ENCODE measurements at places on chromosomes 6 and 20.

DNA sequence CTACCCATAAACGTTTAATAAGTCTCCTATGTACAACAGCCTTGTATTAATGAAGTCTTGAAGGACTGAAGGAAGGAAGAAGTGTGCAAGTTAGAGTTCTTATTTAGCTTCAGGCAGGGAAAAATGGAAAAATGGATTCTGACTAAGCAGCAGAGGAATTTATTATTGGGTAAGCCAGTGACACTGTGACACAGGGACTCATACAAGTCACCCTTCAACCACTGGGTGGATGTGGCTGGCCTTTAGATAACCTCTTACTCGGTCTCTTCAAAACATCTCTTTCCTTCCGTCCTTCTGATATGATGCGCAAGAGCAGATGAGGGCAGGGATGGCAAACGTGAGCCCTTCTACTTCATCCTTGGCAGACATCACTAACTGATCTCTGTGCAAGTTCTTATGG is 145.6 kb downstream of the DHX35 start:
- no peak for DNase-seq

DNA sequence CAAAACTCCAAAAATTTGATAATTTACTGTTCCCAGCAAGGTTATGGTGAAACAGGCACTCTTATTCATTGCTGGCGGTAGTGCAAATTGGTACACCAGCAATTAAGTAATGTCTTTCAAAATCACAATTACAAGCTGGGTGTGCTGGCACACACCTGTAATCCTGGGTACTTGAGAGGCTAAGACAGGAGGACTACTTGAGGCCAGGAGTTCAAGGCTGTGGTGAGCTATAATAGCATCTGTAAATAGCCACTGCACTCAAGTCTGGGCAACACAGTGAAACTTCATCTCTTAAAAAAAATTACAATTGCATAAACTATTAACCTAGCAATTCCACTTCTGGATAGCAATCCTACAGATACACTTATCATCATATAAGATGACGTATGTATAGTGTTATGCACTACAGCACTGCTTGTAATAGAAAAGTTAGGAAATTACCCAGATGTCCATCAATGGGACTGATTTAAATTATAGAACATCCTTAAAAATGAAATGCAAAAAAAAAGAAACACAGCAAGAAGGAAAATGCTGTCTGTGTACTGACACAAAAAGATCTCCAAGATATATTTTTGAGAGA is 31.4 kb downstream of the NCOA6 start:
- no peak for DNase-seq

DNA sequence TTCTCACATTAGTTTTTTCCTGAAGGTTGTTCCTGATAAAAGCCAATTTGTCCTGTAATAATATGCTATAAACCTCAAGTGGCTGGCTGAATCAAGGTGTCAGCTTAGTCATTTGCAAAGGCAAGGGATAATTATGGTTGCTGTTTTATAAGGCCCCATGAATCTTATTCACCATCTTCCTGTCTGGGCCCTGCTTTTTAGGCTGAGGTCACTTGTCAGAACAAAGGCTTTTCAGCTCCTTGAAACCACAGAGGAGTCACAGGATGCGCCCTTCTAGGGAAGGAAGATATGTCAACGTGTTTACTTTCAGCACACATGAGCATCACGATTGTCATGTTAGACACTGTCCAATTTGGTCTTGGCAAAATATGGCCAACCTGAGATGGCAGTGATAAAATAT is 64.8 kb upstream of the NAA20 start:
- DNase-seq, result no peak

DNA sequence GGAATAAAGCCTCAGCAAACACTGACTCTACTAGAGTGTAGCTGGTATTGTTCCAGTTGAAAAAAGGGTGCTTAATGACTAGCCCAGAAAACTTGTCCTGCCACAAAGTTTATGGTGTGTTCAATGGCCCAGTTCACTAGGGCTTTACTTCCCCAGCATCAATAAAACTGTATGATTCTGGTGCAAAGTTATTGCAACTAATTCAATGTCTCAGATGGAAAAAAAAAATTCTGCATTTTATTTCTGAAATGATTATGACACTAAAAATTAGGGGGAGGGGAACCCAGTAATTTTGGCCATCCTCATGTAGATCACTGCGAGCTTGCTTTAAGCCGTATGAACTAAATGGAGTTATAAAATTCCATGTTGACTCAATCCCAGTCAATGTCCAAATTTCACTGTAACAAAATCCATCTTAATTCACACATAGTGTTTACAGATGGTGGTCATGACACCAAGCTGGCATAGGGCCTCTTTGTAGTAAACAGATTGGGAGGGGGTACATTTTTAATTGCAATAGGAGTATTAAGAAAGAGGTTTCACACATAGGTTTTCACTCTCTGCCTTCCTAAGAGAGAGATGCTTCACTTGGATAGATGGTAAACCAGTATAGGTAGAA is 41.2 kb downstream of the PTPRK start:
- DNase-seq, result no peak

DNA sequence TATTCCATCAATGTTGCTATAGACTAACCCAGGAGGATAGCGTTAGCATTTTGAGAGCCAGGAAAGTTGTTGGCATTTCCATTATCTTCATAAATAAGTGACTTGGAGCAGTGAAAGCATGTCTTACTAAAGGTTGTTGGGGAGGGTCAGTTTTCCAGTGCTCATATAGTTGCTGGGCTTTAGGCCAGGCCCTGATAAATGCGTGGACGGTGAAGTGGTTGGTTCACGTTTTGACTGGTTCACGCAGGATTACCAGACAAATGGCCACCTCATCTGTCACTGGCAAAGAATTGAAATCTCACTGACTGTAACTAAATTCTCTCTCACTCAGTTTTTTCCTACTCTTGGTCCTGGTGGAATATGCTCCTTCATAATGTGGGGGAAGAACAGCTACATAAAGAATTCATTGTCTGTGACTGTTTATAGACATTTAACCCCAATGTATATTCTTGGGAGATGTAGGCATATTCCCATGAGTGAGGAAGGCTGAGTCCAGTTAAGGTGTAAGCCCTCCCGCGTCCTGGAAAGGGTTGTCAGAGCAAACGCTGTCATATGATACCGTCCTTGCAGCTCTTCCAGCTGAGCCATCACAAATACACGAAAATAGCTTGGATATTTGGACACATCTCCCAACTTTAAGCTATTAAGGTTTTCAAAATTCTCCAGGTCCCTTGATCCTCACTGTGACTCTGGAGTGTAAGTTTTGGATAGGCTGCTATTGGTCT is 27.8 kb downstream of the LRRC1 start:
- DNase-seq, result no peak

DNA sequence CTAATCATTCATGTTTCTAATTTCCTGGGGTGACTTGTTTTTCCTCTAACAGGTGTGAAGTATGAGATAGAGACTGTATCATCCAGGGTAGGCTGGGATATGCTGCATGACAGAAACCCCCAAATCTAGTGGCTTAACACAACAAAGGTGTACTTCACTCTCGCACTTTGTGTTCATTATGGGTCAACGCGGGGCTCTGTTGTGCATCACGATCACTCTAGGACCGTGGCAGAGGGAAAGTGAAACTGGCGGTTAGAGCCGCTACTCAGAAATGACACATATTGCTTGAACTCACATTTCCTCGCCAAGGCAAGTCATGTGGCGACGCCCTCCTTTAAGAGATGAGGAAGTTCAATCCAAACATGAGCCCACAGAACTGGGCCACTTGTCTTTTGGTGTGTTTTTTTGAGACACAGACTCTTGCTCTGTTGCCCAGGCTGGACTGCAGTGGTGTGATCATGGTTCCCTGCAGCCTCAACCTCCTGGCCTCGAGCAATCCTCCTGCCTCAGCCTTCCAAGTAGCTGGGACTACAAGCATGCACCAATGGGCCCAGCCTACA is 41.3 kb downstream of the PCNA start:
- no peak for DNase-seq

DNA sequence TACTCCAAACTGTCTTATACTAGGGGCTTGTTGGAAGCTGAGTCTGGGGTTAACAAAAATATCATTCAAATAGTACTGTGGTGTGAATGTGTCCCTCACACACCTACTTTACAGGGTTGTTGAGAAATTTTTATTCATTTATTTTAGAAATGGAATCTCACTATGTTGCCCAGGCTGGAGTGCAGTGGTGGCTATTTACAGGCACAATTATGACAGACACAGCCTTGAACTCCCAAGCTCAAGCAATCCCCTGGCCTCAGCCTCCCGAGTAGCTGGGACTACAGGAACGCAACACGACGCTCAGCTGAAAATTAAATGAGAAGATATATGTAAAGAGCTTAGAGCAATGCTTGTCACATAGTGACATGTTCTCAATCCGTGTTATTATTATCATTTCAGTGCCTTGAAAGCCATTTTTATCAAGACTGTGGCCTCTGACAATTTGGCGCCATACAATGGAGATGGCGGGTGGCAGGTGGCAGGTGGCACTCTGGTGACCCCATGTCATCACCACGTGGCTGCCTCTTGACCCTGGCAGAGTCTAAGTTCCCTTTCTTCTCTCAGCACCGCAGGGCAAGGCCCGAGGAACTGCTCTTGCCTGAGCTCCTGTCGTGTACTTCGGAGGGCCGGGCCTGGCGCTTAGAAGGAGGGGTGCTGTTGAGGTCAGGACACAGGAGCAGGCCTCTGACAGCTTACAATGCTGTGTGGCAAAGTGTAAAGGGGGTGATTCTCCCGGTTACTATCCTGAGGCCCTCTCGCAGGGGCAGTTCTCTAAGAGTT is 64.5 kb downstream of the STX11 start:
- DNase-seq, result no peak

- DNase-seq, result no peak
Observed at GRCh38 chr6:36150283-36150682, 20.0 kb downstream of the MAPK13 start.

DNA sequence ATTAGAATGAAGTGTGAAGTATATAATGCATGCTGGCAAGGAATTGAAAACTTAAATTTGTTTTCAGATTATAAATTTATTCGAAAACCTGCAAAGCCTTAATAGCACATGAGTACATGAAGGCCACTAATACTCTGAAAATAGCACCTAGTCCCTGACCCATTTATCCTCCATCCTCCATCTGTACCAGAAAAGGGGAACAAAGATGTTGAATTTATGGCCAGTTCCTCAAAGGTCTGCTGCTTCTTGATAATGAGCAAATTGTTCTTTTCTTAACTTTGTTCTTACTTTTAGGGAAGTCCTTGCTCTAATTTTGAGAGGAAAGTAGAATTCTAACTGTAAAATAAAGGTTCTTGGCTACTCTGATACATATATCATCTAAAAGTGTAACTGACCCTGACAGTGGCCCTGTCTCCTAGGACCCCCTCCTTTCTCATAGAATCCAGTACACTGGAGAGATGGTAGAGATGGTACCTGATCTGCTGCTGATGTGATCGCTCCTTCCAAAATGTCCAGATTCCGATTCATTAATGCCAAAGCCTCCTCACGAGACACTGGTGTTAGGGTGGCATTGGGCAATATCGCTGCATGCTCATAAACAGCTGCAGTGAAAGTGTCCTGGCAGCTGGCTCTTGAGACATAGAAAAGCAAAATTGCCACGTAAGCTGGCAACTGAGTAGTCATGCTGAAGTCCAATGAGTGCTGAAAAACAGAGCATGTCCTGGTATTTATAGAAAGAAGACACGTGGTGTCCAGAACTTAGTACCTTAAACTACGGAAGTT is at the start of gene VNN1:
VNN1 (minus strand) TSS at position 704 of the 783 bp plus-strand sequence; CDS start at position 684, 20 bp downstream.
- no peak for DNase-seq

DNA sequence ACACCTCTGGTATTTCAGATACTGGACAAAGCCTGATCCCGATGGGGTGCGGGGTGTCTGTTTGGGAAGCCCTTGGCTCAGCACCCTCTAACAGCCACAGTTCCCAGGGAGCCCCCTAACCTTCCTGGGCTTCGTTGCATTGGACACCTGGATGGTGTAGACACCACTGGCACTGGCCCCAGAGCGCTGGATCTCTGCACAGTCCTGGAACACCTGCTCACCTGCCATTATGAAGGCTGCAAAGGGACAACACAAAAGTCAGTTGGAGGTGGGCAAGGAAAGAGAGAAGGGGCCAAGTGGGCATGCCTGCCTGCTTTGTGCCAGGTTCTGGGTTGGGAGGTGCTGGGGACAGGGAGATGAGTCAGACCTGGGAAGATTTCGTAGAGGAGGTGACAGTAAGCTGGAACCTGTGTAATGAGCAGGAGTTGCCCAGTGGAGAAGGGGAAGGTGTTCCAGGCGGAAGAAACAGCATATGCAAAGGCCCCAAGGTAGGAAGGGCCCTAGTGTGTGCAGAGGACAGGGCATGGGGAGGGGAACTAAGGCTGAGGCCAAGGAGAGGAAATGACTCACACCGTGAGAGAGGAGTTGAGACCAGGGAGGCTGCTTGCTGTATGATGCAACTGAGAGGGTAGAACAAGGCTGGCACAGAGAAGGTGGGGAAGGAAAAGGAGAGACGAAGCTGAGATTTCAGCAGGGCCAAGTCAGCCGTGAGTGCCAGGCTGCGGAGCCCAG is 34.9 kb downstream of the ANGPT4 start:
- no peak for DNase-seq

- no peak for DNase-seq
Observed at GRCh38 chr6:71332012-71332411, 43.4 kb downstream of the OGFRL1 start.

DNA sequence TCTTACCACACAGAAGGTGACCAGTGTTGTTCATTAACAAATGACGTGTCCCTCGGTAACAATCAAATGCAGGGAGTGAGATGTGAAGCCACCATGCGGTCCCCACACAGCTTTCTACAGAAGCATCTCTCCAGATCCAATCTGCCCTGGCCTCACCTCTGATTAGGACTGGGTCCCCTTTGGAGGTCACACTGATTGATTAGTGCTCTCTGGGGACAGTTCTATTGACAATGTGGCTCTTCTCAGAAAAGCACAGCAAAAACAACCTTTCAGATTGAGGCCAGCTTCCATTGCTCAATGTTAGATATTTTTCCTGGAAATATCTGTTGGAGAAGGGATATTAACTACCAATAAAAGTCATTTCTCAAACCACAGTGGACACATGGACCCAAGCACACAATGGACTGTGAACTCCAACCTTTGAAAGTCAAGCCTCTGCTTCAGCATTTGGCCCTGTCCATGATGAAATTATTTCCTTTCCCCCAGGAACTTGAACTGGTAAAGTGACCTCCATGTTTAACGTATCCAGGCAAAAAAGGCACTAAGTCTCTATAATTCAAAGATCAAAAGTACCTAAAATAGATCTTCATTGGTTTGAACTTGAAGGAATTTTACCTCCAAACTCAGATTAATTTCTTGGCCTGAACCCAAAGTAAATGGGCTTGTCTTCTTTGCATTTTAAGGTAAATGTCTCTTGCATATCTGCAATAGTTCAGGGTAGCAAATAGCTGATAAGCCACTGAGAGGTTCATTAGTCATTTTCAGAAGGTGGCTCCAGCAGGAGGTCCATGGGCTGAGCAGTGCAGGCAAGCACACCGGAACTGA is 118.5 kb downstream of the FOXA2 start:
- no peak for DNase-seq

Measured in coronary artery (tissue), 2 donors.